NCI-H1436 treated with DMSO at 0.1 percent for 48 hours (cell line): ENCODE measurements at places on chromosomes 5 and 9.

DNA sequence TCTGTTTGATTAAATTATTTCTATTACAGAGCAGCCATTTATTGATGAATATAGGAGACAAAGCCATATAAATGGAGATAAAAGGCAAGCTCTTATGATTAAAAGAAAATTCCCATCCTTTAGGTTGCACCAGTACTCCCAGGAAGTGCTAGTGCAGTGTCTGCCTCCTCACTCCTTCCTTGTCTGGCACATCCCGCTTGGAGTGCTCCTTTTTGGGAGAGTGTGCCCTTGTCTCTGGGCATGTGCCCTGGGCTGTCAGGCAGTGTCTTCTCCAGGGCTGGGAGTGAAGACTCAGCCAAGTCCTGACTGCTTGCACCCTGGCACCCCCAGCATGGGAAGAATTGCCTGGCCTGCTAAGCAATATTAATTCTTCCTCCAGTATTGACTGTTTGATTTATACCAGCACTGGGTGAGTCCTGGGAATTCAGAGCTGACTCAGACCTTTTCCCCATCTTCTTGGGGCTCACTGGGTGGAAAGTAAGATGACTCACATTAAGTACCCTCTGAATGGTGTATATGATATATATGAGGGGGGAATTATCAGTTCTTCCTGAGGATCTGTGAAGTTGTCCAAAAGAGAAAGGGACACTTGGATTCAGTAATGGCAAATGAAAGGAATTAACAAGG is 62.1 kb downstream of the ZSWIM6 start:
- DNase-seq: no peak

DNA sequence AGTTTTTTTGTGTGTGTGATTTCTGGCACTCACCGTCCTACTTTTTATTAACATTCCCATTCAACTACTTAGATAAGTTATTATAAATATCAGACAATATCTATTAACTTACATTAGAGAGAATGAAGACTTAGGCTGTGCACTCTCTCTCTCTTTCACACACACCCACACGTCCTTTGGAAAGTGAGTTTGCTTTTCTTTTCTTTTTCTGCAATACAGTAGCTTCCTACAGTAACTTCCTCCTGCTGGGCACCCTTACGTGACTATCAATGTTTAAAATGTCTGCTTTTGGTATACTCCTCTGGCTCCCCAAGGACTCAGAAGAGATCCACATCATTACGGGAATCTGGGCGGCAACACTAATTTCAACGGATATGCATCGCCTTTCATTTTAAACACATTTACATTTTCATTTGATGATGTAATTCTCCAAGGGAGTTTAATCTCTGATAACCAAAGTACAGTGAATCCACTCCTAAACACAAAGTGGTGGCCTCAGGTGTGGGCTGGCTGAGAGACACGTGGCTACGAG is 179.5 kb downstream of the MAPKAP1 start:
- DNase-seq: no peak

GRCh38 chr5:151218177-151218576 is 5.7 kb downstream of the CCDC69 start:
- no peak for DNase-seq

DNA sequence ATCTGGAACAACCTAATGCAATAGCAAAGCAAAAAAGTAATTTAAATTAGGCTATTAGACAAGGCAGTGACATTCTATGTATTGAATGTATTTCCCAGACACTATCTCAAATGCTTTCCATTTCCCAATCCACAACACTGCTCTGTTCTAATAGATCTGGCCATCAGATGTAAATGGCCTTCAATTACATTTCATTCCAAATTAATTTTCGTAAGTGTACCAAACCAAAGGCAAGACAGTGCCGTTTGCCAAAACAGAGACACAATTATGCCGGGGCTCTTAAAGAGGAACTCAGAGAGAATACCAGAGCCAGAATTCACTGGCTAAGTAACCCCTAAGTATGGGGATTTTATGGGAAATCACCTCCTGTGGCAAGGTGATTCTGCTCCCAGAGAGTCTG is 63.1 kb downstream of the GNAQ start:
- DNase-seq: no peak

- no peak for DNase-seq
Observed at GRCh38 chr5:129461711-129462332, 1.7 kb downstream of the ADAMTS19 start.

- DNase-seq: no peak
Observed at GRCh38 chr9:73180403-73180802, 28.7 kb downstream of the ANXA1 start.

- DNase-seq: no peak
Observed at GRCh38 chr5:68246802-68247201, 31.2 kb downstream of the PIK3R1 start.

DNA sequence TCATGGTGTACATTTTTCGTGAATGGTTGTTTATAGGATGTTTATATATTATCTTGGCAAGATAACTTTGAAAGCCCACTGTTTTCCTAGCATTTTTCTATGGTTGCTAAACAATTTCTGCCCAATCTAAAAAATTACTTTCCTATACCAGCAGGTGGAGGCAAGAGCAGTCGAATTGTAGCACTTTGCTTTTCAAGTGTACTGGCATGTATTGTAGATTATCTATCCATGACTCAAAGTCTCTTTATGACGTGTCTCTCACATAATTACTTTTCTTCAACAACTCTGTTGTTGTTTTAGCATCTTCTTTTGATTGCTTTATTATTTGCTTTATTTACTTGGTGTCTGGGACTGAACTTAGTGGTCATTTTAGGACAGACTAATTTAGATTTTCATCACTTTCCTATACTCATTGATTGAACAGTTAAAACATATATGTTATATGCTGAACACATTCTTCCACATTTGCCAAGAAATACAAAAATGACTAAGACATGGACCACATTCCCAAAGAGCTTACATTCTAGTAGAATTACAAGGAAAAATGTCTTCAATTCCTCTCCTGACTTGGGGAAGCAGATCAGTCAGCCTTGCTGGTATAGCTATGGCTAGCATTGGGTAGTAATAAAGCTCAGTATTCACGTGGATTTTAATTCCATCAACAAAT is 20.7 kb downstream of the NLN start:
- DNase-seq: no peak

DNA sequence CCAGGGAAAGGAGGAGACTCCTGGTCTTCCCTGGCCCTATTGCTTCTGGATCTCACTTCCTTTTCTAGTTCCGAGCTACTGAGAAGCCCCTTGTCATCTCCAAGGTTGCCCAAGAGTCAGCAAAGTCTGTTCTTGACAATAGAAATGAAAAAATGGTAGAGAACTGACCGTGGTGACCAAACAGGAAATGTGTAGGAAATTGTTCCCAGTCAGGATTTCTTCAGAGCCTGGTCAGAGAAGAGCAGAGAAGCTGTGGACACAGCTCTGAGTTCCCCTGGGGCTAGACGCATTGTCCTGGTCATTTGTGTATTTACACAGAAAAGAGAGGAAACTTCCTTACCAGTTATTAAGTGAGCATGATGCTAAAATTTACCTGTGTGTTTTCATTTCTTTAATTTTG is 35.6 kb downstream of the S1PR3 start:
- DNase-seq: no peak

GRCh38 chr5:11595045-11595444 is 309.2 kb downstream of the CTNND2 start:
- no peak for DNase-seq

GRCh38 chr9:83972286-83972685 is 7.7 kb downstream of the HNRNPK start:
- no peak for DNase-seq

DNA sequence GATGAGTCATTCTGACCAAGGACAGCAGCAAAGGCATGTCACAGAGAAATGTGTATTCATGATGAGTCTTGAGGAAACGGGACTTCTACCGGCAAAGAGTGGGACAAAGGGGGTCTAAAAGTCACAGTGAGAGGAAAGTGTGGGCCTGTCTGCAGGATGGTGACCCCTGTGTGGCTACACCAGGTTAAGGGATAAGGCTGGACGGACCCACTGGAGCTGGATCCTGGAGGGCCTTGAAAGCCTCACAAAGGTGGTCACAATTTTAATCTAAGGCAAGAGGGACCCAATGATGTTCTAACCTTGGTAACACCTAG is 176.5 kb downstream of the CDK5RAP2 start:
- no peak for DNase-seq

- no peak for DNase-seq
Observed at GRCh38 chr5:544675-545355, 20.6 kb upstream of the SLC9A3 start.

DNA sequence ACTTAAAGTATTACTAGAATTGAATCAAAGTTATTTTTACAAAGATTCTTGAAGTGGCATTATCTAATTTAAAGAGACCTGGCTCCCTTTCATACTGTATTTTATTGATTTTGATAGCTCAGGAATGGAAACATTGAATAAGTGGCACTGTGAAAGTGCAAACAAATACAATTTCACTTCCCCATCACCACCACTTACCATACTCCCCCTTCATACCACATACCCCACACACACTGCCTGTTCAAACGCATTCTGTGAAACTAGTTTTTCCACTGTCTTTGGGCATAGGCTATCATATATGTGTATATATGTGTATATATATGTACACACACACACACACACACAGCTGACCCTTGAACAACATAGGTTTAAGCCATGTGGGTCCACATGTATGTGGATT is 62.1 kb upstream of the ATG10 start:
- no peak for DNase-seq

DNA sequence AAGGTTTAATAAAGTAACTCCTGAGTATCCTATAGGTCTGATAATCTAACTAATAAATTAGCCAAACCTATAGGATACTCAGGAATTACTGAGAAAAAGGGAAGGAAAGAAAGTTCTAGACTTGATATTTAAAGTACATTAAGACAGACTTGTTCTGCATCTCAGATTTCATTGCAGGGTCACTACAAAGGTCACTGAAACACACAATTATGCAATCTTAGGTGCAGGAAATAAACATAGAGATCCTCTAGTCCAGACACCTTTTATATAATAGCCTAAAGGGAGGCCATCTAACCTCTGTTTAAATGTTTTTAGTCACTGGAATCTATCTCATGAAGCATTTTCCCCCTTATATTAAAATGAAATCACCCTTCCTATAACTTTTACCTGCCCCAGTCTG is 1215.7 kb downstream of the MAT2B start:
- no peak for DNase-seq

GRCh38 chr9:10204276-10204675 is 408.5 kb downstream of the PTPRD start:
- DNase-seq: no peak

DNA sequence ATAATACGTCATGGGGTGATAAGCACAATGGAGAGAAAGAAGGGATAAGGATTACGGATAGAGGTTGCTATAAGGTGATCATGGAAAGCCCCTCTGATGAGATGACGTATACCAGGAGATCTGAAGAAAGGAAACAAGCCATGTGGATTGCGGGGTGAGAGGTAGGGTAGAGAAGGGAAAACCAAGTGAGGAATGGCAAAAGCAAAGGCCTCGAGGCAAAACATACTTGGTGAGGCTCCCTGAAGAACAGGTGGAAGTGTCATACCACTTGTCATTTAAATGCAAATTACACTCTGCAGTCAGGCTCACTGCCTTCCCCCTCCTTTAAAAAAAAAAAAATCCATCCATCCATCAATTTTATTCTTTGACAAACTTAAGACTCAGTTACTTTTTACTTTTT is 420.8 kb downstream of the RAB3C start:
- no peak for DNase-seq

DNA sequence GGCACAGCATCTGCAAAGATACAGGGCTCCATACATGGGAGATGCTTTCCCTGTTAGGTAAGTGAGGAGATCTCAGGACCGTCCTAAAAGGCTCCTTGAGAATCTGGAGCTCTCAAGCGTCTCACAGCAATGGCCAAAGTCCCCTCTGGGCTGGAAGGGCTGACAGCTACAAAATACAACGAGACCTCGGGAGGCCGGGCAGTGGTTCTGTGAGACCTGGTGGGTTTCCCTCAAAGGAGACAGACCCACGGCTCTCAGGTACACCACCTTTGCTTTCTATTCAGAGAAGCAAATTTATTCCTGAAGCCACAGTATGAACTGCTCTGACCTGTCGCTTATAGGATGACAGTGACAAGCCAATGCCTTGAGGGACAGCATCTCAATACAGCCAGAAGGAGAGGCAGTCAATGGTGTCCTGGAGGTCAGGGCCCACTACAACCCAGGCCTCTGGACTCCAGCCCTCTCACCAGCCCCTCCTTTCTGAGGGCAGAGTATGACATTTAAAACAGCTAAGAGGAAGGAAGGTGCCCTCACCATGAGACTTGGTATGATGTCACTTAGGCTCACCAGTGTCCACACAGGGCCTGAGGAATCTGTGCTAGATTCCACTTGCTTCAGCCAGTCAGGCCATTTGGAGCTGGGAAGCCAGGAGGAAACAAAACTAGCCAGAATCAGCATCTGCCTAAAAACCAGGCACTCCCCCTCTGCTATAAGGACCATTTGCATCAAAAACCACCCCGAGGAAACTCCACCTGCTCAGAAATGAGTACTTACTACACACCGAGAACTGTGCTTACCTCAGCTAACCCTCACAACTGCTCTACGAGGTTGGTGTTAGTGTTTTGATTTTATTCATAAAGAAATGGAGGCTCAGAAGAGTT is 86.5 kb upstream of the FSTL4 start:
- DNase-seq: no peak

DNA sequence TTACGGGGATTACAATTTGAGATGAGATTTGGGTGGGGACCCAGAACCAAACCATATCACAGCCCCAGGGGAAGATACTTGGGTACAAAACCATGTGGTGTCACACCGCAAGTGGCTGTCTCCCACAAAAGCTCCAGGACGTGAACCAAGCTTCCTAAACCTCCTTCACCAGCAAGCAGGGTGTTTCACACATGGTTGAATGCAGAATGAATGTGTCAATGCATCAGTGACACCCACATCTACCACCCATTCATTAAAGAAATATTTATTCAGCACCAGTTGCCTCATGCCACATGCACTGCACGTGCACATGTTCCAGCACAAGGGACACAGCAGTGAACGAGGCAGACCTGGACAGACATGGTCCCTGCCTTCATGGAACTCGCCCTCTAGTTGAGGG is 70.9 kb upstream of the SPOCK1 start:
- no peak for DNase-seq

- DNase-seq: no peak
Observed at GRCh38 chr5:167582886-167583285, 708.6 kb upstream of the WWC1 start.

DNA sequence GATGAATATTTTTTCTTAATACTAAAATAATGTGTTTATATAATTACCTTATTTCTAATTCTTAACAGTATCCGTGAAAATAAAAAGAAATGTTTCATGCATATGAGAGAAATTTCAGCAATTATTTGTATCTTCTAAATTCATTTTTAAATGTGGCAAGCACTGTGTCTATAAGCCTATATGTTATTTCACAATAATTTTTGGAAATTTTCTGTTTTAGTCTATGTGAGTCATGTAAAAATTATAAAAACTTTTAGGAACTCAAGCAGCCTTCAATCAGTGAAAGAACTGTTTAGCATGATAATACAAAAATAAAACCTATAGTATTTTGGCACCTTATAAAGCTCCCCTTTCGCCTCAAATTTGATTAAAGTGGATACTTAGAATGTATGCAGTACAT is 96.8 kb downstream of the ZCCHC7 start:
- no peak for DNase-seq
